Cardiac ventricle fibroblast (primary cell): ENCODE measurements at places on chromosomes 12 and 14. TPM values are rescaled to one million over a fixed set of nuclear protein-coding genes. Genes with fewer than 3 reads are reported as not detected.

The DPY19L2 gene
- total RNA-seq, result 0.19 and 0.68 TPM in 2 replicates

The KRT3 gene
- total RNA-seq, result not detected in 2 replicates

The NKX2-1 gene
- total RNA-seq, result not detected in 2 replicates

The OXA1L gene
- total RNA-seq, result 77.9 and 96.3 TPM in 2 replicates

The P2RX7 gene
- not detected in 2 replicates for total RNA-seq

The IL31 gene
- not detected in 2 replicates for total RNA-seq

The LGR5 gene
- 0.24 and 0.50 TPM in 2 replicates for total RNA-seq

The KRT2 gene
- not detected in 2 replicates for total RNA-seq

The PPP4R4 gene
- not detected in 2 replicates for total RNA-seq
